Fibroblast of skin of scalp (primary cell): ENCODE measurements at places on chromosomes 7 and 10.

DNA sequence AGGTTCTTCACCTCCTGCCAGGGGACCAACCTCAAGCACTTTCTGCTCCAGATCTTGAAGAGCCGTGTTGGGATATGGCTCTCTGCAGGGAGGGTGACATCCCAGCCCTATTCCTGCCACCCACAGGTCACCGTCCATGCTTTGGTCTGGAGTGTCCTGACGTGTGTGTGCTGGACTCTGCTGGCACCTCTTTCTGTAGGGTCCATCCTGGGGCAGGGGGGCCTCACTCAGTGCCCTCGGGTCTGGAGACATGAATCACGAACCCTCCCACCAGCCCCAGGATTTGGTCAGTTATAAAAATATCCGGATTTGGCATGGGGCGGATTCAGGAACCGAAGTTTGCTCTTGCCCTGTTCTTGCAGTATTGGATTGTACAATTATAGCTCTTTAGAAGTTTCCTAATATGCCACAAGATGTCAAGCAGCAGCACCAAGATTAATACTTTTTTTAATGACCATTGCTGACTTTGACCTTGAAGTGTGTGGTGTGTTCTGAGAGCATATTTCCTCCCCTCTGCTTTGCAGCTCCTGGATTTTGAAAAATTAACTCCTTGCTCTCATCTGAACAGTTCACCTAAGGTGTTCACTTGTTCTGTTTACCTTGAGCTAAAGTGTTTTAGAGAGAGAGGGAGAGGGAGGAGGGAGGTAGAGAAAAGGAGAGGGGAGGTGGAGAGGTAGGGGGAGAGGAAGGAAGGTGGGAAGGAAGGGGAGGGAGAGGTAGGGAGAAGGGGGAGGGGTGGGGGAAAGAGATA lies 95.4 kb upstream of the SHH start:
- DNase-seq, result no peak

DNA sequence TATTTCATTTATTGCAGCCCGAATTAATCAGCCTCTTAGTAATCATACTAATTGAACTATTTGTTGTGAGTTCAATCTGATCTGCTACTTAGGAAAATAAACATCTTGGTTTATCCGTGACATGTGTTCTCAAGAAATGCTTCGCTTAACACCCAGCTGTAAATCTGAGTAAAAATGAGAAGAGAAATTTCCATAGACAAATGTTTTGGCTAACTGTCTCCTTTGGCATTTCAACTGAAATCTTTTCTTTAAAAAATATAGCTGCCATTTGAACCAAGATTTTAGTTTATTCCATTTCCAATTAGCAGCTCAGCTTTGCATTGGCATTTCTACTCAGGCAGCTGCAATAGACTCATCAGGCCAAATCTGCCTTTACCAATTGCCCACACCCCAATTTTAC lies 180.5 kb upstream of the PTER start:
- no peak for DNase-seq

- DNase-seq, result no peak
Observed at GRCh38 chr10:123890756-123891143, 857 bp downstream of the CPXM2 start.

DNA sequence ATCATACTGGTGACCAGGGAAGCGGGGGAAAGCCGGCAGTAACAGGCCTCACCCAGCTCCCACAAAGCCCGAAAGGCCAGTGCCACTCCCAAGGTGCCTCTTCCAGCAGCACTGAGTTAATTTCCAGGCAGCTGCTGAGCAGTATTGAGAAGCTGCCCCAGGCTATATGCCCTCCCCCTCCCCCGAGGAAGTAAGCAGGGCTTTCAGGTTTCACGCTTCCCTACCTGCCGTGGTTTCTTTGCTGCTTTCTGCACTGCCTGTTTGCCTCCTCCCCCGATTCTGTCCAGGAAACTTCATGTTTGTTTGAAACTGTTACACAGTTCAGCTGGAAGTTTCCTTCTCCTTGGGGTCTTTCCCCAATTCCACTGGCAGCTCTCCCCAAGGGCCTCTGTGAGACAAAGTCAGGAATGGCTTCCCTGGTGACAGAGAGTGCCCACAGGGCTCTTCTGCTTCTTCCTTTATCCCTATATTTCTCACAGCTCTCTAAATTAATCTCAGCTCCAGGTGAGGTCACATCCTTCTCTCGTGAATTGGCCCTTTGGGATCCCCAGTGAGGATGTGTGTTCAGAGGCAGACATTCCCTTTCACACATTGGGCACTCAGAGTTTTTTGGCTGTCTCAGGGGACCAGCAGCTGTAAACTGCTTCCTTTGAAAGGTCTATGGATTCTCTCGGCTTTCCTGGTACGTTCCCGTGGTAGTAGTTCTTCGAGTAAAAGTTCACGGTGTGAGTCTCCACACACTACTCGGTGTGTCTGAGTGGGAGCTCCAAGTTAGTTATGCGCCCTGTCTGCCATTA lies 19.4 kb downstream of the C1GALT1 start:
- DNase-seq, result no peak

DNA sequence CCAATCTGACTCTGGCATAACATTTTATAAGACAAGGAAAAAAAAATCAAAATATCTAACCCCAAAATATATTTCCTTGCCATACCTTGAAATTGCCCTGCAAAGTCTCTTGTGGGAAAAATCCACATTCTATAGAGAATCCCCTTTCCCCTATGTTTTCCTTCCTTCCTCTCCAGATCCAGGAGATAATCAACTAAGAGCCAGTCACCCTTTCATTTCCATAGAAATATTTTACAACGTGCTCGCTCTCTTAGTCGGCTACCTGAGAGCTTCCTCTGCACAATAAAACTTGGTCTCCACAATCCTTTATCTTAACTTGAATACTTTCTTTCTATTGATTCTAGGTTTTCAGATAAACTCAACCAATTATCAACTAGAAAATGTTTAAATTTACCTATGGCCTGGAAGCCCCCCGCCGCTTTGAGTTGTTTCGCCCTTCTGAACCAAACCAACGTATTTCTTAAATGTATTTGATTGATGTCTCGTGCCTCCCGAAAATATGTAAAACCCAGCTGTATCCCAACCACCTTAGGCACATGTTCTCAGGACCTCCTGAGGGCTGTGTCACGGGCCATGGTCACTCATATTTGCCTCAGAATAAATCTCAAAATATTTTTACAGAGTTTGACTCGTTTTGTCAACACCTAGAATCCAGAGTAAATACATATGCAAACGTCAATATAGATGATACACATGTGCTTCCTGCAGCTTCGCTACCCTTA lies 869 bp downstream of the PSAP start:
- DNase-seq, result no peak

GRCh38 chr7:100465702-100466311 lies 1.7 kb upstream of the SPACDR start:
- peak; percentile 81 for DNase-seq

DNA sequence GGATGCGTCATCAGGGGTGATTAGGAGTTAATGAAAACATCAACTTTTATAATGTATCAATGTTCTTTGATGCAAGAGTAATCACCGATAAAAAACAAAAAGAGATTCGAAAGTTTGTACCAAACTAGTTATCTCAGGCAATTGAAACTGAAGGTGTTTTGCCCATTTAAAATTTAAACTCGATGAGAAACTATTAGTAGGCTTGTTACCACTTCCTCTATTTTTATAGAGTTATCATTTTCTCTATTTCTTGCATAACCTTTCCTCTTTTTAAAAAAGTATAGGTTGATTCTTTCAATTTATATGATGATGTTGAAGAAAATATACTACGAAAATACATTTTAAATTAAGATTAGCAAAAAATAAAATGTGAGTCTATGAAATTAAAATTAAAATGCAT lies 597.3 kb upstream of the POT1 start:
- DNase-seq, result no peak

- no peak for DNase-seq
Observed at GRCh38 chr7:117683430-117684175, 189.6 kb downstream of the CTTNBP2 start.
